ENCODE measurements at places on chromosomes 4 and X.

DNA sequence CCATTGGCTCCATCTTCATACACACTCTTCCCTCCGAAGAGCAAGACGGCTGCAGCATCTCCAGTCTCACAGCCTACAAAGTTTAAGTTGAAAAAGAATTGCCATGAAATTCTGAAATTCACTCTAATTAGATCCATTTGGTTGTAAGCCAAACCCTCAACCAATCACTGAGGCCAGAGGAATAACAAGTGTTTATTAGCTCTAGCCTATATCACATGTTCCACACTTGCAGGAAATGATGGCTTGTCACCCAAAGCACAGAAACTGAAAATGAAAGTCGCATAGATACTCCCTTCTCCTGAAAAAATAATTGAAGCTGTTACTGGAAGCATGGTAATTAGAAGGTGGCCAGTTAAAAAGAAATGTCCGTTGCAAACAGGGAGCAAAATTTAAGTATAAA, 1071.8 kb downstream of the CCSER1 start:
- DNase-seq: no peak

DNA sequence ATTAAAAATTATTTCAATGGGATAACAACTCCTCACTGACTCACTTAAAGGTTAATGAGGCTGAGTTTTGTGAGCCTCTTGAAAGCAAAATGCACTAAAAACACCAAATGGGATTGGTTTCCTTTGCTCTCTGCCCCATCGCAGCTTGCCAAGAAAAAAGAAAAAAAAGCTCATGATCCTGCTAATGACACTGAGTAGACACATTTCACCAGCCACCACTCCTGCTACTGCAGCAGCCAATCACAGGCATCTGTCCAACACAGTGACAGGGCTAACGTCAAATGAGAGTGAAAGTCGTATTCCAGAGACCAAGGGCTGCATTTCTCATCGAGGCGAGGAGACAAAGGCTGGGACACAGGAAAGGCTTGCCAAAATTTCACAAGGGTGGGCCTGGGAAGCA, 5.2 kb downstream of the APBB2 start:
- DNase-seq: no peak

DNA sequence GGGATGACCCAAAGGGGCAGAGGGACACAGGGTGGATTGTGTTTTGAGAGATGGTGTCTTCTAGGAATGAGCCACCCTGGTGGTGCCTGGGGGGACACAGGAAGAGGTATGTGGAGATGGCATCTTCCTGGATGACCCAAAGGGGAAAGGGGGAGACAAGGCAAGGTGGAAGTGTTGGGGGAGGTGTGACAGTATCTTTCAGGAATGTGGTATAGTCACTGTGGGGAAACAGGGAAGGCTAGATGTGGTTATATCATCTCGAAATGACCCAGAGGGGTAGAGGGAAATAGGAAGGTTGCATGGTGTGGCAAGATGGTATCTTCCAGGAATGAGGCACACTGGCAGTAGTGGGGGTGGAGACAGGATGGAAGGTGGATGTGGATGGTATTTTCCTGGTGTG, 62.9 kb downstream of the MAOA start:
- DNase-seq: no peak

GRCh38 chr4:58191109-58191508, 1080.9 kb upstream of the IGFBP7 start:
- no peak for DNase-seq

- DNase-seq: no peak
Measured at GRCh38 chr4:17657090-17657489, 42.6 kb downstream of the MED28 start.

All from HFF-Myc (cell line).